ENCODE measurements at places on chromosomes 12 and 14.

DNA sequence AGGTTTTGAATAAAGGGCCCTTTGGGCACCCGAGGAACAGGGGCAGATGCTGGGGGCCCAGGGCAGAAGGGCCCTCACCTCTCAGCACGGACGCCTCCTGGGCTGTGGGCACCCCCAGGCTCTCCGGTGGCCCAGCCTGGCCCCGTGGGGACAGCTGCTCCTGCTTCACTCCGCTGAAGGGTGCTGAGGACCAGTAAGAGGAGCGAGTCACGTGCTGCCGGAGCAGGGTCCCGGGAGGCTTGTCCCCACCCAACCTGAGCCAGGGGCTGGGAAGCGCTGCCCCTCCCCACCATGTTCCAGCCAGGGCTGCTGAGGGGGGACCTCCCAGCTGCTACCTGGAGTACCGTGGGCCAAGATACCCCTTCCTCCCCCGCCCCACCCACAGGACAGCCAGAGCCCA is 59.5 kb downstream of the RFLNA start:
- no peak for DNase-seq

- no peak for DNase-seq
Observed at GRCh38 chr12:75157385-75157784, 52.3 kb downstream of the KCNC2 start.

GRCh38 chr14:69135133-69135532 is 17.8 kb downstream of the DCAF5 start:
- DNase-seq = no peak

DNA sequence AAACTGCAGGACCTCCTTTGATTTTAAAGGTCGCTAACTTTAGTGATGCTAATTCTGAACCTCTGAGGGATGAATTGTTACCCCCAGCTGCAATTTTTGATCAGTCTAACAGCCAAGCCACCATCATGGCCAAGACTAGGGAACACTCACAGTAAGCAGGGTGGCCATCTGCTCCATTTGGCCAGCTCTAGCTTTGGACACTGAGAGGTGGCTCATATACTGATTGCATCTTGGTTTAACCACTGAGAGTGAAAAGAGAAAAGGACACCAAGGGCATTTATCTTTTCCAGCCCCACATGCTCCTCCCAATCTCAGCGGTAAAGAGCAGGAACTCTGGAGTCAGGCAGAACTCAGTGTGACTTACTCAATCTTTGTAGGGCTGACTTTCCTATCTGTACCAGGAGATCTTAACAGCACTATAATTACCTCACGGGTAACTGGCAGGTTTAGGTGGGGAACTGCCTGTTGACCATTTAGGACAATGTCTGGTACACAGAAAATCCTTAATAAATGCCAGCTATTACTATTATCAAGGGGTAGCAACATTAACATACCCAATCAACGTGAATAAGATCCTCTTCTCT is 6.2 kb downstream of the LPCAT3 start:
- no peak for DNase-seq

DNA sequence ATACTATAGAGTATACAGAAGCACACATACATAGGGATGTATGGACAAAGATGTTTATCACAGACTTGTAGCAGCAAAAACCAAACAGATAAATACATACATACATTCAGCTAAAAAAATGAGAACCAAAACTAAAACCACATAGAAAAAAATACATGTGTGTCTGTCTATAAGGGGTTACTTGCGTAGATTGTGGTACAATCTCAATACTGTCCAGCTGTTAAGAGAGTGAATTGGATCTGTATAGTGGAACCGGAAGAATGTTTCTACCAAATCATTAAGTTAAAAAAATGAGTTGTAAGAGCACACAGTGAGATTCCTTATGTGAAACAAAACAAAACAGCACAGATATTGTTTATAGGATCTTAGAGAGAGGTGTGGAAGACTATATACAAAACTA is 44.2 kb upstream of the DCD start:
- DNase-seq = no peak

DNA sequence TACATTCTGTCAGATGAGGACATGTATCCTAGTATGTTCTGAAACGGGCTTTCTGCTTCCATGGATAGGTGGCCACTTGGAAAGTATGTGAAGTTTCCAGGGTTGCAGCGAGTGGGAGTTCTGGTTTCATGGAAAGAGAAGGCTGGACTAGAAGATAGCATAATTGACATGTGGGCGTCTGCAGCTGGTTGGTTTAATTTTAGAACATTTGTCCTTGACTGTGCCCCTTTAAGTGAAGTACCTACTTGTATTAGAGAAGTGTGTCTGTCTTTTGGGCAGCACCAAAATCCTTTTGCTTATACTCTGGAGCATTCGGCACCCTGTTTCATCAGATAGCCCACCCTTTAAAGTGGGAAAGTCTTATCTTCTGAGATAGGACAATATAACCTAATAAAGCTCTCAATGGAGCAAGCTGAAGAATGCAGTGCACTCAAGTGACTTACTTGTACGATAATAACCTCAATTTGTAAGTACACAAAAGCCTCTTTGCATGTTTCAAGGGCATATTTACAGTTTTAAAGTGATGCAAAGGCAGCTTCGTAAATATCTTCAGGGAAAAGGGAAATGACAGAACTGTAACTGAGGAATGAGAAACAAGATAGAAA is 35.2 kb downstream of the NTN4 start:
- no peak for DNase-seq

DNA sequence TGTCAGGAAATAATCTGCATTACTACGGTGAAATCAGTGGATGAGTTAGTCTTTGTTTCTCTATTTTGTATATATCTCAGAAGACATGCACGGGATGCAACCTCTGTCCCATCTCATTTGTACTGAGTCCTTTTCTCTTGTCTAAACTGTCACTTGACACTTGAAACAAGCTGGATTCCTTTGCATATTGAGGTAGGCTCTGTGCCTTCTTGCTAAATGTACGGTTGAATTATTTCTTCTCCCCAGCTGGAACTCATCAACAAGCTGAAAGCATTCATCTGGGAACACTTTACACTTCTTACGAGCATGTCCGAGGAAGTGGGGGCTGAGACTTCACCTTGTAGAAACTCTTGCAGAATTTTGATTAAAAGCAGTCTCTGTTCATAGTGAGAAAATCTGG is 119.5 kb downstream of the VEZT start:
- DNase-seq = no peak

- DNase-seq = no peak
Observed at GRCh38 chr12:25384893-25385248, 134.1 kb upstream of the KRAS start.

DNA sequence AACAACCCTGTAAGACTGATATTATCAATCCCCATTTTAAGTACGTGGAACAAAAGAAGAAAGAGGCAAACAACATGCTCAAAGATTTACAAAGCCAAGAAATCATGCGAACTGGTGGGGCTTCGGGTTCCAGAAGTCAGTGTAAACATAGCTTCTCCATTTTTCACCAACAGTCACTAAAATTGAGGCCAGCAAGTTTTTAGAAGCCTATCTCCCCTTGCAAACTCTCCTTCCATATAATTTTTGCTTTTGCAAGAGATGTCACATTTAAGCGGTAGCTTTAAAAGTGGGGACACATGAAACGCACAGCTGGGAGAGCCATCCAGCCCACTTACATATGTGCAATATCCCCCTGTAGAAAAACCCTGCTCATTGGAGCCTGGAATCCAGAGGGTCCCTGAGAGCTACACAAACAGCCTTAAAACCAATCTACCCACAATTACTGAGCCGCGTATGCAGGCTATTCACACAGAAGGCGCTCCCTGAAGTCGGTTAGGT is 797 bp downstream of the SLC11A2 start:
- no peak for DNase-seq

GRCh38 chr14:59739794-59740193 is 130.8 kb downstream of the RTN1 start:
- no peak for DNase-seq

DNA sequence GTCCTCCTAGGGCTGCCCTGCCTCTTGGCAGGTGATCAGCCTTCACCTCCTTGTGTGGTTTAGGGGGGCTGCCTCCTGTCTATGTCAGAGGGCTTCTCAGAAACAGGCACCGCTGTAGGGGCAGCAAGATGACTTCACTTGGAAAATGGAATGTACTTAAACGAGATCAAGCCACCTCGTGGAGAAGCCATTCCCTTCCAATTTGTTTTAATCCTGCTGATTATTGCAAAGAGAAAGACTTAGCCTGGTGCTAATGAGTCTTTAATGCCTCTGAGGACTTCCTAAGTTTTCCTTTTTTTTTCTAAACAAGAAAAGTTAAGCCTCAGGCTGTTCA is 62.3 kb upstream of the RFLNA start:
- DNase-seq = no peak

GRCh38 chr12:123983822-123984485 is 10.9 kb downstream of the ZNF664 start:
- peak; percentile 65 for DNase-seq

GRCh38 chr14:95519699-95520098 is 3.2 kb upstream of the SYNE3 start:
- peak; percentile 87 for DNase-seq

GRCh38 chr12:127290251-127290650 is 976.7 kb upstream of the TMEM132C start:
- no peak for DNase-seq

DNA sequence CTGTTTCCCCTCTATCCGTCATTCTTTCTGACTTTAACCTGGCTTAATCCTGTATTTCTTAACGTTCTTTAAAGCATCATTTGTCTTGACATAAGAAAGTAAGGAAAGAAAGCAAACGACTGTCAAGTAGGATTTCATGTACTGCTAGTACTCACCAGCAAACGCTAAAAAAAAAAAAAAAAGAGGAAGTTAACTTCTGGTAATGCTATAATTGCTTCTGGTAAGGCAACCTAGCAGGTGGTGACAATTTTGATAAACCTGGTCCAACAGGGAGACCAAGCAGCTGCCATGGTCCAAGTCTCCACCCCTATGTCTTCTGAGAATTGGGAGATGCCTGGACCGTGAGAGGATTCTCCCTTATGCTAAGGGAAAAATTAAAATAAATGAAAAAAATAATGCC is 306.6 kb downstream of the DAD1 start:
- no peak for DNase-seq

GRCh38 chr12:83121897-83122622 is 435.4 kb downstream of the TMTC2 start:
- DNase-seq = no peak

GRCh38 chr14:81169711-81170103 is 51.1 kb downstream of the GTF2A1 start:
- DNase-seq = peak; percentile 37

DNA sequence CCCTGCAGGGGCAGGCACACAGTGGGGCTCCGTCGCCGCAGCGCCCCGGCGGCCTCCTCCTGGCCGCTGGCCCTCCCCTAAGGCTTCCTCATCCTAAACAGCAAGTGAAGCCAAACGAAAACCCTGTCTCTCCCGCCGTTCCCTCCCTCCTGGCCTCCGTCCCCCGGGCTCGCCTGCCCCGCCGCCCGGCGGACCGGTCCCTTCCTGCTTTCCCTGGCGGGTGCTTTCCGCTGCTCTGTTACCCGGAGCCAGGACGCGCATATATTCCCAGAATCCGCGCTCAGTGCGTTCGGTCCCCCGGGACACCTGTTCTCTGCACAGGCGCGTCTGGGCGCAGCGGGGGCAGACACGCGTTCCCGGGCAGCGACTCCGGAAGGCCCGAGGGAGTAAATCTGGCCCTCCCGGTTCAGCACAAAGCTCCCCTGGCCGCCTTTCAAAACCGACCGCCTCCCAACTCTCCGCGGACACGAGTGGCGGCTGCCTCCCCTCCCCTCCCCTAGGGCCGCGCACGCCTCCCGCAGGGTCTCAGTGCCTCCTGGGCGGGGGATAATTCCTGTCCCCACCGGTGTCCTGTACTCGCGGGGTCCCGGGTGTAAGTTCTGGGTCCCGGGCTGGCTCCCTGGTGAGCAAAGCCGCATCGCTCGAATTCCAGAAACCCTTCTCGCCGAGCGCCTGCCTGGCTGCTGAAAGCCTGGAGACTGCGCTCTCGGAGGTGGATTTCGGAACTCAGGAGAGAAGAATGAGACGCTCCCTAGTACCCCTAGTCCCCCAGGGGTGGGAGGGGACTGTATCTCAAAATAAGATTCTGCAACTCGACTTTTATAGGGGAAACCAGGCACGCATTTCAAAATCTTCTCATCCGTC is 21.4 kb upstream of the CEP170B start:
- no peak for DNase-seq

GRCh38 chr12:115898670-115899069 is 378.8 kb downstream of the MED13L start:
- DNase-seq = peak; percentile 7

DNA sequence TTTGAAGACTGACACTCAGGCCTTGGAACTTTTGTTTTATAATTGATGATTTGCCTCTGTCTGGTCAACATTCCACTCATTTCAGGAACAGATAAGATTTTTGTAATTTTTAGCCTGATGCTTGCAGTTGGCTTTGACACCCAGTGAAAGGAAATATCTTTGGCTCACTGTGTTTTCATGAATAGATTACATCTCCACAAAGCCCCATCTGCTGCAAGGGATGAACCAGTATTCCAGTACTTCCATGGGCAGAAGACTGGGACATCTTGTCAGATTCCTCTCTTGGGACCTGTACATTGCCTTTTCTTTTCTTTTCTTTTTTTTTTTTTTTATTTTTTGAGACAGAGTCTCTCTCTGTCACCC is 28.4 kb downstream of the GSG1 start:
- DNase-seq = no peak

- no peak for DNase-seq
Observed at GRCh38 chr12:106114447-106115068, 24.2 kb downstream of the NUAK1 start.

DNA sequence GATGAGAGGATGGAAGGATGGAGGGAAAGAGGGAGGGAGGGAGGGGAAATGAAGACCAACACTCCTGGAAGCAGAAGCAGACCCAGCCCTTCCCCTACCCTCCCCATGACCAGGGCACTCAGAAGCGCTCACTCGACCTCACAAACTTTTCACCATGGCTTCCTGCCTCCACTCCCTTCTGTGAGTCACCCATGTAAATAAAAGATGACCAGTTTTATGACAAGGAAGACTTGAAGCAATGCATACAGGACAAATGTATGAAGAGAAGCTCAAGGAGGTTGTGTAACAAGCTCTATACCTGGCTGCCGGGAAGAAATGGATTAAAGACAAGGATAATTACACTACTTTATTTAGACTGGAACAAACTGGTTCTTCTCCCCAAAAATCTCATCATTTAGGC is 63.8 kb downstream of the CDC42BPB start:
- no peak for DNase-seq

DNA sequence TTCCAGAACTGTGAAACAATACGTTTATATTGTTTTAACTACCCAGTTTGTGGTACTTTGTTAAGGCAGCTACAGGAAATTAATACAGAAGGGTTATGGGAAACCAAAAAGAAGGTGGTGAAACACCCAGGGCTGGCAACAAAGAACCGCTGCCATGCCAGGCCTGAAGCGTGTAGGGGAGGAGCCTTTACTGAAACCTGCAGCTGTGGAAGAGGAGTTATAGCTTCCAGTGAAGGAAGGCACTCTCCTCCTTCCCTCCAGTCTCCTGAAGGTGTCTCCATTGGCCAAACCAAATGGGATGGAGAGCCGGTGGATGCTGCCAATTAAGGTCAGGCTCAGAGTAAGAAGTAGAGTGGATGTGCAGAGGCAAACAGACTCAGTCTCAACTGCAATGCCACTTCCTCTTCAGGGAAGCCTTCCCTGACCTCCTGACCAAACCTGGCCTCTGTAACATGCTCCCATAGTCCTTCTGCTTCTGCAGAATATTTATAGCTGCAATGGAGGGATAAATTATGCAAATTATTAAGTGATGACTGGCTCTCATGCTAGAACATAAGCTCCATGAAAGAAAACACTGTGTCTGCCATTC is 168.3 kb downstream of the DAD1 start:
- no peak for DNase-seq

Data from activated CD4-positive, alpha-beta T cell treated with anti-CD3 and anti-CD28 coated beads for 36 hours (primary cell).